ENCODE measurements at places on chromosomes 6 and 20. TPM values are rescaled to one million over a fixed set of nuclear protein-coding genes. Genes with fewer than 3 reads are reported as not detected.

DNA sequence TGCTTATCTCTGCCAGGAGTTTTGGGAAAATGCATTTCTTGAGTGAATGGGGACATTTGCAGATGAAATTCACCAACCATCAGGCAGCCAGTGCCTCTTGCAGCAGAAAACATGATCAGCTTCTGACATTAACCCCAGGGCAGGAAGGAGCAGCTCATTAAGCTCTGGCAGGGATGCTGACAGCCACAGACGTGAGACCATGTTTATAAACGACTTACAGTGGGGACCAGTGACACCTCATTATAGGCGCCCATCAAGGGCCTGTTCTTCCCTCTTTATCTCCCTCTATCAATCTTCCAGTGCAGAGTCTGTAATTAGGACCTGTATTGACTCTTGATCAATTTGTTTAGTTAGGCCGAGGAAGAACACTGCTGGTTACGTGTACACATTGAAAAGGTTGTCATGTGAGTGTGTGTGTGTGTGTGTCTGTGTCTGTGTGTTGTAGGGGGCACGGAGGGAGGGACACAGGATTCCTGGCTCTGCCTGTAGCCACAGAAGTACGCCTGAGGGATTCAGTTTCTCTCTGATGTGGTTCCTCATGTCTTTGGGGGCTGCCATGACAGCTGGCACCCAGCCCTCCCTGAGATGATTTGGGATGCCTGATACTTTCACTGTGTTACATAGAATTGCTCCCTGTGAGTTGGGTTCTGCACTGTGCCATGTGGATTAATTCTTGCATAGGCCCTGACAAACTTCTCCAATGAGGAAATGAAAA is 428.4 kb upstream of the CHD6 start:
- H3K27me3 ChIP-seq = no peaks in the 10 kb centered on the region
- H3K36me3 ChIP-seq = no peaks in the 10 kb centered on the region
- no peak for DNase-seq
- H3K4me1 ChIP-seq = no peaks in the 10 kb centered on the region
- no peak overlapping the region for H3K4me3 ChIP-seq

GRCh38 chr6:116881236-116881635 is 4.2 kb downstream of the RFX6 start:
- H3K27me3 ChIP-seq = peaks cover 11% of the 10 kb centered on the region

GRCh38 chr6:145609521-145609920 is 125.8 kb downstream of the EPM2A start:
- no peaks in the 10 kb centered on the region for H3K36me3 ChIP-seq
- H3K27ac ChIP-seq = no peak overlapping the region
- no peak for DNase-seq

- no peaks in the 10 kb centered on the region for H3K4me1 ChIP-seq
- H3K27me3 ChIP-seq = no peaks in the 10 kb centered on the region
- H3K36me3 ChIP-seq = no peaks in the 10 kb centered on the region
- H3K4me3 ChIP-seq = no peak overlapping the region
These were observed 330.9 kb upstream of the CDH4 start for GRCh38 chr20:60921022-60921622.

DNA sequence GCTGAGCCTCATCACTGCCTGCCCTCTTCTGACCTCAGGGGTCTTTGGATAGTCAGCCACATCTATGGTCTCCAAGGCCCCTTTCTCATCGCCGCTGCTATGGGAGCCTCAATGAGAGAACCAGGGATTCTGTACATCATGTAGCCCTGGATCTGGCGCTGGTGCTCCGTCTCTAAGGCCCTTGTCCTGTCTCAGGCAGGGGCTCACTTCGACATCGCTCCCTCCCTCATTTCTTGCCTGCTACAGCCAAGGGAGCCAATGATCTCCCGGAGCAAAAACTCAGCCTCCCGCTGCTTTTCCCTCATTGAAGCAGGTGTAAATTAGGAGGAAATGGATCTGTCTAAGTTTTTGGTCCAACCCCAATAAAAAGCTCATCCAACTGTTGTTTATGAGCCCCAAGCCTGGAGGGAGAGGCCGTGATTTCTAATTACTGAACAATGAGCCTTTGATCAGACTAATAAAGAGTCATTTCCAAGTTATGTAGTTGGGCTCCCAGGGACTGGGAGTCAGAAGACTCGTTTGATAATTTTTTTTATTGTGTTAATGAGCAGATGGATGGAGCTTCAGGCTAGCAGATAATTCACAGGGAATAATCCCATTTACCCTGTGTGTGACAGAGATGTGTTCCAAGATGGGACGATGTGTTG is 30.9 kb downstream of the LBP start:
- peaks cover 18% of the 10 kb centered on the region for H3K27me3 ChIP-seq
- no peak for DNase-seq
- H3K4me1 ChIP-seq = no peaks in the 10 kb centered on the region
- H3K27ac ChIP-seq = no peak overlapping the region
- no peaks in the 10 kb centered on the region for H3K36me3 ChIP-seq
- H3K4me3 ChIP-seq = no peak overlapping the region

GRCh38 chr6:137970368-137970767 is 103.3 kb downstream of the TNFAIP3 start:
- no peak overlapping the region for H3K4me3 ChIP-seq
- H3K4me1 ChIP-seq = no peaks in the 10 kb centered on the region
- H3K27me3 ChIP-seq = no peaks in the 10 kb centered on the region

DNA sequence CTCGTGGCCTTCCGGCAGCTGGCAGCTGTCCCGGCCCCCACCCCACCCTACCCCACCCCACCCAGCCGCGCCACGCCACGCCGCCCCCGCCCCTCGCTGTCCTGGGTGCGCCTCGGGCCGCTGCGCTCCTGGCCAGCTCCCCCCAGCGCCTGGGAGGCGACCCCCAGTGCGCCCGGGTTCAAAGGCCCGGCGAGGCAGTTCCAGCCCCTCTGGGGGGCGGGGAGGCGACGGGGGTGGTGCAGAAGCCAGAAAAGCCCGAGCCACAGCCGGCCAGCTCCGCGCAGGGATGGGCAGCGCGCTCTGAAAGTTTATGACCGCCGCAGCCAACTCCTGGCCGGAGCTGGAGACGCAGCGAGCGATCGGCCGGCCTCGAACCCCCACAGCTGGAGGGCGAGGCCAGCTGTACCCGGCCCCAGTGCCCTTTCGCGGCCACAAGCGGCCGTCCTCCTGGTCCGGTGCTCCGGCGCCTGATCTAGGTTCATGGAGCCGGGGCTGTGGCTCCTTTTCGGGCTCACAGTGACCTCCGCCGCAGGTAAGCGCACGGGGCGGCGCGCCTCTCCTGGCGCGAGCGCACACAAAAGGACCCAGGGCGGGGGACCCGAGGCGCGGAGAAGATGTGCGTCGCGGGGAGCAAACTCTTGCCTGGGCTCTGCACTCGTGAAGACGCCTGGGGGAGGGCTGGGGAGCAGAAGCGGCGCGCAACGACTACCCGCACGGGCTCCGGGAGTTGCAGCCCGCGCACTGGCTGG is at the start of gene EDN3:
Gene EDN3, plus strand, starts transcription at position 279 of the 749 bp plus-strand sequence. Its CDS starts 202 bp downstream, at position 481.
- no peak within 1 kb of the TSS for H3K27ac ChIP-seq
- DNase-seq = no peak
- H3K36me3 ChIP-seq = no peaks in the 10 kb centered on the region
- no peak within 1 kb of the TSS for H3K4me3 ChIP-seq
- no peaks in the 10 kb centered on the region for H3K27me3 ChIP-seq

- H3K27me3 ChIP-seq = no peaks in the 10 kb centered on the region
- H3K4me1 ChIP-seq = no peaks in the 10 kb centered on the region
- no peak for DNase-seq
- H3K36me3 ChIP-seq = no peaks in the 10 kb centered on the region
These were observed 132.8 kb downstream of the ARID1B start for GRCh38 chr6:156910011-156910334.

DNA sequence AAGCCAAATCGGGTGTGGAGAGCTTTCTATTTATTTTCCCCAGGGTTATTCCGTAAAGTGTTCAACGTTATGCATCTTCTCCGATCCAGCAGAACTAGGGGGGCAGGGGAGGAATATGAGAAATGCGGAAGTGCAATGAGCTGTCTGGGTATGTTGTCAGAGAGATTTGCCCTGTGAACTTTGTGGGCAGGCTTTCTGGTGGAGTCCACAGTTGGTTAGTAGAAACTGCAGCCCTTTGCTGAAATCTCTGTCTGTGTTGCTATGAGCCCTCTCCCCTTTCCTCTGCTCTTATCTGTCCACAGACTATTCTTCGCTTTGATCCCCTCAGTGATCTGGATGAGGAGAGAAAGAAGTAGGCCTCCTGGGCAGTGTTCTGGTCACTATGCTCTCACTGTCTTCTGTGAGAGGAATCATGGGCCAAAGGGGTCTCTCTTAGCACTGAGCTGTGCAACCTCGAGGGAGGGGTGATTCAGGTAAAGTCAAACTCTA is 158.9 kb upstream of the FUT9 start:
- no peaks in the 10 kb centered on the region for H3K36me3 ChIP-seq
- DNase-seq = no peak
- H3K4me1 ChIP-seq = no peaks in the 10 kb centered on the region
- no peaks in the 10 kb centered on the region for H3K27me3 ChIP-seq
- no peak overlapping the region for H3K27ac ChIP-seq

DNA sequence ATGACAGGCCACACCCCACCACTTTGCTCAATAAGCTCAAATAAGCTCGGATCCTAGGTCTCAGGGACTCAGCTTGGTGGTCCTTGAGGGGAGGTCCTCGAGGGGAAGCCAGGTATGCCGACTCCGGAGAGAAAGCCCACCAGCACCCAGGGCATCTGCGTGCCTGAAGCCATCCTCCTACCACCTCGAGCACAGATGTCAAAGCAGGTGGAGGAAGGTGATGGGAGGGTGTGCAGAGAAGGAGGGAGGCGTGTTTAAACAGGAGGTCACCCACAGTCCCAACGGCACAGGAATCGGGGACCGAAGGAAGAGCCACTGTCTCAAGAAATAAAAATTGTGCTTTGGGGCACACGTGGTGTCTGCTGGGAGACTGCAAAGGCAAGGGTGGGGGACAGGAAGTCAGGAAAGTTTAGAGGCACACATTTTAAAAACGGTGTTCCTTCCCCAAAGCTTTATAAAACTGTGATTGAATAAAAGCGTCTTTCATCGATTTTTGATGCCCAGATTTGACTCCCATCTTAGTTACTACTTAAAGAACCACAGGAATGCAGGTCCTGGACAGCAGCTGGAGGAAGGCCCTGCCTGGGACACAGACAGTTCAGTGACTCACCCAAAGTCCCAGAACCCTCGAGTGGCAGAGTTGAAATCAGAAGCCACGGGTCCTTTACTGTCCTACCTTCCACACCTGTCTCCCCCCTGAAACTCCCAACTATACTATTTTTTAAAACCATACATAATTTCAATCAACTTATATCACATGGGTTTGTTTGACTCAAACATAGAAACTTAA is 221.0 kb upstream of the PDE10A start:
- no peaks in the 10 kb centered on the region for H3K36me3 ChIP-seq
- no peaks in the 10 kb centered on the region for H3K27me3 ChIP-seq
- no peaks in the 10 kb centered on the region for H3K4me1 ChIP-seq
- no peak overlapping the region for H3K4me3 ChIP-seq
- no peak overlapping the region for H3K27ac ChIP-seq
- no peak for DNase-seq

DNA sequence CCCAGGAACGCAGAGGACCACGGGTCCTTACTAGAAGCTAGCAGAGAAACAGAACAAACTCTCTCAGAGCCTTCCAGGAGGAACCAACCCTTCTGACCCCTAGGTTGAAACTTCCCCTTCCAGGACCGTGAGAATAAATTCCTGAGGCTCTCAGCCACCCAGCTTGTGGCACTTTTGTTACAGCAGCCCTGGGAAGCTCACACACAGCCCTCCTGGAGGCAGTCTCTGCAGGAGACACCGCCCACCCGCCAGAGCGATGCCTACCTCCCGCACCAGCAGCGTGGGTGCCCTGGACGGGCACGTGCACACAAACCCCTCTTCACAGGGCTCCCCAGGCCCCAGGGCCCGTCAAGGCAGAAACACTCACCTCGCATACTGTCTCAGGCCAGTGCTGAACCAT is 4.2 kb downstream of the RNASET2 start:
- H3K4me3 ChIP-seq = no peak overlapping the region
- no peaks in the 10 kb centered on the region for H3K27me3 ChIP-seq
- H3K36me3 ChIP-seq = no peaks in the 10 kb centered on the region
- no peak for DNase-seq

DNA sequence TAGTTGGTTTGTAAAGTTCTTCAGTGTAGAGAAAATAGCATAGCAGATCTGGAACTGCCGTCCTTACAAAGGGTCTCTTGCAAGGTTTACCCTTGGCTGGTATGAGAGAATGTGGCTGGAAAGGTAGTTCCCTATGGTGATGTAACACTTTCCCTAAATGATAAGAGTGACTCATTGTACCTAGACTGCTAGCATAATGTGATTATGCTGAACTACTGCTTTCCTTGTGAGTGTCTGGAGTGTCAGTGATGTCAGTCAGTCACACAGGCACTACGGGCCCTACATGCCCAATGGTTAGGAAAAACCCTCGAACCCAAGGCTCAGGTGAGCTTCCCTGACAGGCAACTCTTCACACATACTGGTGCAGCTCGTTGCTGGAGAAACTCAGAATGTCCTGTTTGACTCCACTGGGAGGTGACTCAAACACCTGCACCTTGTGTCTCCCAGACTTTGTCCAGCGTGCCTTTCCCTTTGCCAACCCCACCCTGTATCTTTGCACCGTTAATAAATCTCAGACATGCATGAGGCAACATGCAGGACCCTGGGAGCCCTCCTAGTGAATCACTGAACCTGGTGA is 28.4 kb upstream of the LY86 start:
- DNase-seq = no peak
- no peaks in the 10 kb centered on the region for H3K36me3 ChIP-seq
- H3K4me3 ChIP-seq = no peak overlapping the region
- no peak overlapping the region for H3K27ac ChIP-seq
- no peaks in the 10 kb centered on the region for H3K27me3 ChIP-seq

GRCh38 chr6:79143320-79143898 is 65.4 kb upstream of the PHIP start:
- no peak overlapping the region for H3K27ac ChIP-seq
- H3K27me3 ChIP-seq = no peaks in the 10 kb centered on the region
- no peak overlapping the region for H3K4me3 ChIP-seq
- H3K36me3 ChIP-seq = no peaks in the 10 kb centered on the region
- DNase-seq = no peak

DNA sequence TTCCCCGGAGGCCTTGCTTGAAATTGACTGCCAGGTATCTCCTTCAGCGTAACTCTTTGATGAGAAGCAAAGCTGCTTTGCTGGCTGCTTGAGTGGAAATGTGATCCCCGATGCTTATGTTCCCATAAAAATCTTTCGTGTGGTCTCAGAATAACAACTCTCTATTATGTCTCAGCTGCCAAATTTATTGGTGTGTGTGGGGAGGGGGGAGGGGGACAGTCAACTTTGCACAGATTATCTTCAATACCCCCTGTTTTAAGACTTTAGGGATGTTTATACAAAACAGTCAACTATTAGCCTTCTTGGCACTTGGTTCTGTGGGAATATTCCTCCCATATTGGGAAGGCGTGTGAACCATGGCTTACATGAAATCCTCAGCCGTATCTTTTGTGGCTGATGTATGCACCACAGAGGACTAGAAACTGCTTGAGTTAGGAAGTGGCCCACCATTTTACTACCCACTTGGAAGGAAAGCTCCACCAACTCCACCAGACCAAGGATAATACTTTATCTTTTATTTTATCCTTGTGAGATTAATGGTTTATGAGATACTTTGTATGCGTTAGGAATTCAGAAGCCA is 101.5 kb upstream of the SLC24A3 start:
- H3K36me3 ChIP-seq = no peaks in the 10 kb centered on the region
- no peak overlapping the region for H3K27ac ChIP-seq
- DNase-seq = no peak
- H3K4me3 ChIP-seq = no peak overlapping the region
- no peaks in the 10 kb centered on the region for H3K4me1 ChIP-seq
- H3K27me3 ChIP-seq = no peaks in the 10 kb centered on the region

The ULBP2 gene
- total RNA-seq = 1.8 TPM

The CRNKL1 gene
- 32.7 TPM for total RNA-seq

The PSORS1C1 gene
- total RNA-seq = 0.66 TPM

The PTCRA gene
- not detected for total RNA-seq

The DCDC2 gene
- total RNA-seq = not detected

The GPLD1 gene
- total RNA-seq = under 0.01 TPM

The SCAF8 gene
- total RNA-seq = 30.9 TPM

The OR2B2 gene
- total RNA-seq = not detected

The HCRTR2 gene
- total RNA-seq = not detected
